ENCODE measurements at places on chromosomes 4 and X.

GRCh38 chr4:82739287-82740190 lies 59.1 kb downstream of the SCD5 start:
- DNase-seq = no peak

DNA sequence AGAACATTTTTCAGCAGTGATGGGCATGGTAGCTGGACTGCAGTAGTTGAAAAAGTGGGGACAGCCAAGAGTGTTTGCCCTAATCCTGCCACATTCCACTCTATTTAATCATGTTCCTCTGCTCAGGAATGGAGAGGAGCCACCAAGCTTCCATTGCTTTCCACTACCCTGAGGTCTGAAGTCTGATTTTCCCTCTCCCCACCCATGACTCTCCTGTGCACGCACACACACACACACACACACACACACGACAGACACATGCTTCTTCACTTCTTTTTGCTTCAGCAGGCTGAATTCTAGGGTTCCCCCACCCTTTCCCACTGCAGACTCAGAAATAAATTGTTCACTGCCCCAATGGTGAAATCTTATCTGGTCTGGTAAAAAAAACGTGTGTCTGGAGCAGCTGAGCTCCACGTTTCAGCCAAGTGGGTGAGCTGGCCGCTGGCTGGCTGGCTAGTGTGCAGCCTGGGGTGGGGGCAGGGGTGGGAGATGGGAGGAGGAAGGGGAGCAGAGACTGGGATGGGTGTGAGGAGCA lies 142.7 kb upstream of the NALF2 start:
- no peak for DNase-seq

GRCh38 chrX:45479196-45479834 lies 278.6 kb upstream of the DIPK2B start:
- no peak for DNase-seq

GRCh38 chr4:184617600-184618196 lies 31.5 kb downstream of the CASP3 start:
- DNase-seq = no peak

GRCh38 chrX:23246001-23246400 lies 88.6 kb upstream of the PTCHD1 start:
- DNase-seq = no peak

GRCh38 chr4:16893141-16893651 lies 5.2 kb downstream of the LDB2 start:
- no peak for DNase-seq

GRCh38 chr4:52266537-52267137 lies 215.5 kb downstream of the SPATA18 start:
- DNase-seq = no peak

DNA sequence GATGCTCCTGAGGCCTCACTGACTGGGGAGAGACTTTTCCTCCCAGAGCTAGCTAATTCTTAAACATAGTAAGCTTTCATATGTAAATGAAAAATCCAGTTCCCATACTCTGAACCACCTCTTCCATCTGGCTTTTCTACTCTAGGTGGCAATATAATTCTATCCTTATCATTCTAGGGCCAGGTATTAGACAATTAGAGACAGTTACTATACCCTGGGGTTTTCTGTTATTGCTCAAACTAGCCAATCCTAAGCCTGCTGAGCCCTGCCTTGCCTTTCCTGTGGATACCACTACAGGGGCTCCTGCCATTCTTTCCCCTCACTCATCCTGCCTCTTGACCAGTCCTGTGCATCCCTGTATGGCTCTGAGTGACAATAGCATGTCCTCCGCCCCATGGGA lies 552.0 kb downstream of the STIM2 start:
- DNase-seq = no peak

- no peak for DNase-seq
These were observed 686.0 kb downstream of the PDHA2 start for GRCh38 chr4:96525898-96526297.

Data from DMS79 treated with DMSO at 0.1 percent for 48 hours (cell line).